ENCODE measurements at places on chromosomes 11 and 22.
A peak's percentile ranks its signal among the peaks of the same experiment; 100 is the strongest.

DNA sequence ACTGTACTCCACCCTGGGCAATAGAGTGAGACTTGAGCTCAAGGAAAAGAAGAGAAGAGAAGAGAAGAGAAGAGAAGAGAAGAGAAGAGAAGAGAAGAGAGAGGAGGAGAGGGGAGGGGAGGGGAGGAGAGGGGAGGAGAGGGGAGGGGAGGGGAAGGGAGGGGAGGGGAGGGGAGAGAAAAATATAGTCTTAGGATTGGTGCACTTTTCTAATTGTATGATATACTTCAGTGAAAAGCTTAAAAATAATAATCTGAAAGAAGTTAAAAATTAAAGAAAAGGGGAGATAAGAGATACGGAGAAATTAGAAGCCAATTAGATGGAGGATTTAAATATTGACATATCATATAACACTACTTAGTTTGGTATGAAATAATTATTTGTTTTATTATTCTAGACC, 19.3 kb downstream of the OR52A5 start:
- DNase-seq: no peak

DNA sequence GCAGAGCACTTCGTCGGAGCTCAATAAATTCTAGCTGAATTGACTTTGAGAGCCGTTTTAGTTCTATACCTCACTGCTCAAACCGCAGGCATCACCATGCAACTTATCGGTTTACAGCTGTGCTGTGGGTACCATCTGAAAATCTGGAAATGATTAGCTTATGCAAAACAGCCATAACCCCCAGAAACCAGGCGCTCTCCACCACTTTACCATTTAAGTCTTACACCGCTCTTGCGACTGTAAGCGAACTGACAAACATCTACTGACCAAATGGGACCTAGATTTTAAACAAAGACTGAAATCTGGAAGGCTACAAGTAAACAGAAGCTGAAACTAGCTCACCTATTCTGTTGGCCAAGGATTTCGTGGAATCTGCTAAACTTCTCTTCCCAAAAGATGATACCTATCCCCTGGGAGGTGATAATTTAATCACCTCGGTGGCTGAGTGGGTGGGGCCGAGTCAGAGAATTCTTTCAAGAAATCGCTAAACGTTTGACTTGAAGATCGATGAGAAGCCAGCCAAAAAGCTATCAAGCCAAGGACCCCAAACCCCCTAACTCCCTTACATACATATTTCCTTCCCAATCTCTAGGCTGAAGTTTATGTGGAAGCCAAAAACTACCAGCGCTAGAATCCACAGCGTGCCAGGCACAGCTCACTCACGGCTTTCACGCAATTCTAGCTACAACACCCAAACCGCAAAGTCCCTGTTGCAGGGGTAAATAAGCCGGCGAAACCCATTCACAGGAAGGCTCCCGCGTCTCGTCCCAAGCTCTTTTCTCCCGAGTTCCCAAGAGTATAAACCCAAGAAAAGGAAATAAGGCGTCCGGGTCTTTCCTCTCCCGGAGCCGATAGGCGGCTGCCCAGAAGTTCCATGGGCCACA, 644 bp downstream of the SPTY2D1 start:
- DNase-seq: peak; percentile 7

DNA sequence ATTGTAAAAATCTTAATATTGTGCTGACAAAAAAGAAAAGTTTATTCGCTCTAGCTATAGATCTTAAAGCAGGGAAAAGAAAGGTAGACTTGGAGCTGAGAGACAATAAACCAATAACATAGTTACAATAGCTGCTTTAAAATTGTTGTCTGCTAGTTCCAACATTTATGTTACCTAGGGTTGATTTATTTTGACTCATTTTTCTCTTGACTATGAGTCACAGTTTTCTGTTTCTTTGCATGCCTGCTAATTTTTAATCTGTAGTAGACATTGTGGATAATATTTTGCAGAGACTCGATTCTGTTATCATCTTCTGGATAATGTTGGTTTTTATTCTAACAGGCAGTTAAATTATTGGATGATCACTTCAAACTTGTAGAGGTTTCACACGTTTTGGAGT, 83.1 kb upstream of the TRPC6 start:
- no peak for DNase-seq

- DNase-seq: no peak
Observed at GRCh38 chr22:22349455-22349836, 104.9 kb downstream of the VPREB1 start.

GRCh38 chr11:72924568-72925190, 110.5 kb downstream of the ATG16L2 start:
- DNase-seq: peak; percentile 11

- DNase-seq: no peak
Observed at GRCh38 chr11:95299078-95299679, 68.2 kb upstream of the SESN3 start.

GRCh38 chr22:35397095-35397904, 2.6 kb upstream of the MCM5 start:
- no peak for DNase-seq

GRCh38 chr11:33713151-33713855, 12.7 kb upstream of the C11orf91 start:
- no peak for DNase-seq

DNA sequence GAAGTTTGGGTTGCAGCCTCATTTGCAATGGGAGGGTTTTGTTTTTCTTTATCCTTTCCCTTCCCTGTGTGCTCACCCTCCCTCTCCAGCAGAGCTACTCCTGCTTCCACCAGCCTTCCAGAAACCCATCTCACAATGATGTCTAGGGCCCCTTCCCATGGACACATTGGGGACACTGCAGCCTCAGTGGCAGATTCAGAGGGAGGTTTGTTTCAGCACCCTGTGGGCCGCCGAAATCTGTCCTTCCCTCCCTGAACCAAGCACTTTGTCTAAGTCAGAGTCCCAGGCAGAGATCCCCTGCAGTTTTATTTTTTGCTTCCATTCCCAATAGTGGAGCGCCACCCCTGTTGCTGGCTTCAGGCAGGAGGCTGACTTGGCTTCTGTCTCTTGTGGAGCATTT, 8.6 kb upstream of the SYNGR1 start:
- no peak for DNase-seq

GRCh38 chr22:47446821-47447810, 684.7 kb downstream of the TBC1D22A start:
- DNase-seq: no peak
